Activated naive CD4-positive, alpha-beta T cell treated with anti-CD3 and anti-CD28 coated beads for 36 hours (primary cell): ENCODE measurements at places on chromosomes 3 and 15.
A peak's percentile ranks its signal among the peaks of the same experiment; 100 is the strongest.

DNA sequence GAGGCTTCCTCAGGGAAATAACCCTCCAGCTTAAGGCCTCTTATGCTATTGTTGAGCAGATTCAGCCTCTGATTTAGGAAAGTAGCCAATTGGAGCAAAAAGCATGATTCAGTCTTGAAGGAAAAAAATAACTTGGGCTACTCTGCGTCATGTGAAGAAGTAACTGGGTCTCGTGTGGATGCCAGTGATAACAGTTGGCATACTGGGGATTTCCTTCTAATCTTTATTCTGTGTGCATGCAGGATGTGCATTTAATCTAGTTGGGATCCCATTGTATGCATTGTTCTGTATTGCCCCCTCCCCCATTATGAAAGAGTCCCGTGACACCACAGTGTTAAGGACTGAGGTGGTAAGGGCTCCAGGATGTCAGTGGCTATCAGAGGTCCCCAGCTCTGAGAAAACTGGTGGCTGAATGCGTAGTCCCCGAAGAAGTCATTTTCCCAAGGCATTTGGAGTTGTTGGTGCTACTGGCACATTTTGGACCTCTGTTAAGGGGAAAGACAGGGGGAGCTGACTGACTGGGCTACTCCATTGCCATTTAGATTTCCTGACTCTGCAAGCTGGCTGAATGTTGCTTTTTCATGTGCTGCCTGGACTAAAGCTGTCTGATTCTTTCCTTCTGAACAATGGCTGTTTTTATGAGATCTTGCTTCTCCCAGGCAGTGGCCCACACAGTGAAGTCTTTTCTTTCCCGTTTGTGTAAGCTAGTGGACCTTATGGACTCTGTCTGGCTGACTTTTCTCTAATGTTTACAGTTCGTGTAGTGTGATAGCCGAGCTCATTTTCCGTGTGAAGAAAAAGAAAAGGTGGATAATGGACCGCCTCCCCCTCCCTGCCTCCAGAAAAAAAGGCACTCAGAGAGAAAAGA, 38.4 kb upstream of the TRAK1 start:
- H3K4me3 ChIP-seq = no peak overlapping the region
- peaks cover 19% of the 10 kb centered on the region for H3K4me1 ChIP-seq
- peaks cover 5% of the 10 kb centered on the region for H3K36me3 ChIP-seq

- H3K4me1 ChIP-seq = no peaks in the 10 kb centered on the region
- no peaks in the 10 kb centered on the region for H3K36me3 ChIP-seq
- H3K4me3 ChIP-seq = no peak overlapping the region
Observed at GRCh38 chr3:40321818-40322217, 12.3 kb downstream of the EIF1B start.

GRCh38 chr3:152289708-152290107, 21.0 kb downstream of the MBNL1 start:
- H3K36me3 ChIP-seq = peaks cover 17% of the 10 kb centered on the region
- H3K4me1 ChIP-seq = peaks cover 72% of the 10 kb centered on the region
- peak overlapping the region; percentile 27 for H3K4me3 ChIP-seq
- peak overlapping the region; percentile 85 for H3K27ac ChIP-seq

DNA sequence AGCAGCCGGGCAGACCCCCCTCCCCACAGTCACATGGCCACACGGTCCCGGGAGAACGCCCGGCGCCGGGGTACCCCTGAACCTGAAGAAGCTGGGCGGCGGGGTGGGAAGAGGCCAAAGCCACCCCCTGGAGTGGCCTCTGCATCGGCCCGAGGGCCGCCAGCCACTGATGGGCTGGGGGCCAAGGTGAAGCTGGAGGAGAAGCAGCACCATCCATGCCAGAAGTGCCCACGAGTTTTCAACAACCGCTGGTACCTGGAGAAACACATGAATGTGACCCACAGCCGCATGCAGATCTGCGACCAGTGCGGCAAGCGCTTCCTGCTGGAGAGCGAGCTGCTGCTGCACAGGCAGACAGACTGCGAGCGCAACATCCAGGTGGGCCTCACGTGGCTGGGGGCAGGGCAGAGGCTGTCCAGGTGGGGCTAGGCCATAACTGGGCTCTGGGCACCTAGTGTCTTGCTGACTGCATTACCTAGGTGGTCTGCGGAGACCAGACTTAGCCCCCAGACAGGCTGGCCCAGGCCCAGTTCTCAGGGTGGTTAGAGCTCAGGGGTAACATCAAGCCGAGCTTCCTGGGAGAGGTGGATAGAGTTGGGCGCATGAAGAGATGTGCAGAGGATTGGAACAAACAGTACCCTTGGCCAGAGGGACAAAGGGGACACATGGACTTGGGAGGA, 6.1 kb downstream of the ZBTB47 start:
- no peaks in the 10 kb centered on the region for H3K36me3 ChIP-seq
- no peaks in the 10 kb centered on the region for H3K4me1 ChIP-seq
- H3K4me3 ChIP-seq = no peak overlapping the region
- H3K27ac ChIP-seq = no peak overlapping the region

DNA sequence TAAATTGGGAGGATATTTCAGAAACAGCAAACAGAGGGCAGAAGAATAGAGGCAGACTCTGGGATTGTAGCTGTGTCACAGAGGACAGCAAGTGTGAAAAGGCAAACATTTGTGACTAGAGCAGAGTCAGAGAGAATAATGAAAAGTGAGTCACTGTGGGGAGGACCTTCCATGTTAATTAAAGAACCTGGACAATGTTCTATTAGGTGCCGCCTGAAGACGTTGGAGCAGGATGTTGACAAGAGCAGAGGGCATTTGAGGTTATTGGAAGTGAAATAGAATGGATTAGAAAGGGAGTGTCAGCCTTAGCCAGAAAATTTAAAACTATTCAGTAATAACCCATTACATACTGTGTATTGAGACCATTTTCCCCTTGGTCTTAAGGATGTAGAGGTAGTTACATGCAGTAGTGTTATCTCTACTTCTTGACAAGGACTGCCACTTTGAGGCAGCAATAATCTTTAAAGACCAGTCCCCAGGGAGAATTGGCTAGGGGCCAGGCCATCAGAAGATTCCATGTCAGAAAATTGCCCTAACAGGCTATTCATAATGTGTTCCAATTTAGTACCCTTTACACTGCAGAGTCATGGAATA, 5.8 kb downstream of the ACKR2 start:
- no peak for DNase-seq
- no peak overlapping the region for H3K27ac ChIP-seq

DNA sequence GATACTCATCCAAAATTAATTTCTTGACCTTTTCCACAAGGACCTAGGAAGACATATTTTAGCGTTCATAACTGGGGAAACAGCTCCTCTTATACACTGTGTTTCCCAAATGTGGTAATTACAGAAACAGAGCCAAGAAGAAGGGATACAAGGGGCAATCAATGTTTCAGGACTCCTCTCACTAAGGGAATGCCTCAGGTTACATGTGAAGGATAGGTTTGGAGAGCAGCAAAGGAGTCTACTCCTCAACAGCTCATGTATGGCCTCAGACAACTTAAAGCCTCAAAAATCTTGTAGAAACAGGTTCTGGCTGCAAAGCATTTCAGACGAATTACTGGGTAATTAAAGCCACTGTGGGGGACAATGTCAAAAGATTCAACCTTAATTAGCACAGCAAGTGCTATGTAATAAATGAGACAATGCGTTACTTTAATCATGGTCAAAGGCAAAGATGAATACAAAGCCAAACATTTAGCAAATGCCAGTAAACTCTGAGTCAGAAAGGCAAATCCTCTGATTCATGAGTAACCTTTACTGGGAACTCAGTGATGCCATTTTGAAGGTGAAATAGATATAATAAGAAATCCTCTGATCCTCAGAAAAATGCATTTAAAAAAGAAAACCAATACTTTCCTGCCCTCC, 1111.2 kb downstream of the TUSC7 start:
- H3K27ac ChIP-seq = no peak overlapping the region
- no peak for DNase-seq
- H3K36me3 ChIP-seq = no peaks in the 10 kb centered on the region
- H3K4me3 ChIP-seq = no peak overlapping the region
